SK-N-MC (cell line): ENCODE measurements at places on chromosomes 1 and 21.
A peak's percentile ranks its signal among the peaks of the same experiment; 100 is the strongest.

DNA sequence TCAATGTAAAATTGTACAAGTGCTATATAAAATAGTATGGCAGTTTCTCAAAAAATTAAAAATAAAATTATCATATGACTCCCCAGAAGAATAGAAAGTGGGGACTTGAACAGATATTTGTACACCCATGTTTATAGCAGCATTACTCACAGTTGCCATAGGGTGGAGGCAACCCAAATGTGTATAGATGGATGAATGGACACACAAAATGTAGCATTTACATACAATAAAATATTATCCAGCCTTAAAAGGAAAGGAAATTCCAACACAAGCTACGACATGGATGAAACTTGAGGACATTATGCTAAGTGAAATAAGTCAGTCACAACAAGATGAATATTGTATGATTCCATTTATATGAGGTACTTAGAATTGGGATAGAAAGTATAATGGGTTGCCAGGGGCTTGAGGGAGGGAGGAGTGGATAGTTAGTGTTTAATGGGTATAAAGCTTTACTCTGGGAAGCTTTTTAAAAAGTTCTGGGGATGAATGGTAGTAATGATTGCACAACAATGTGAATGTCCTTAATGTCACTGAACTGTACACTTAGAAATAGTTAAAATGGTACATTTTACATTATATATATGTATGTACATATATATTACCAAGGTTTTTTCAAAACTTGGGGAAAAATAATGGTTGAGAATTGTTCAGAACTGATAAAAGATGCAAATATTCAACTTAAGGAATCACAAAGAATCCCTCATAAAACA is 53.0 kb upstream of the ADORA3 start:
- no peak for DNase-seq

DNA sequence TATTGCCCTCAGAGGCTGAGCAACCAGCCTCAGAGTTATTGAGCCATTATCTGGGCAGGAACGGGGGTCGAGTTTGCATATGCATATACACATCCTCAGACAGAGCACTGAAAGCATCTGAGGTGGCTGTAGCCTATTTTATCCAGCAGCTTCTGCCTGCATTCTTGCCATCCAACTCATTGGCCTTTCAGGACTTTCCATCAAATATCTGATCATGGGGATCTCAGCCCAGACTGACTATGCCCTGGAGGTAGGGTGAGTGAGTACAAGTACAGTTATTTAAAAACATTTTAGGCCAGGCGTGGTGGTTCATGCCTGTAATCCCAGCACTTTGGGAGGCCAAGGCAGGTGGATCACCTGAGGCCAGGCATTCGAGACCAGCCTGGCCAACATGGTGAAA is 1.8 kb upstream of the MTF1 start:
- no peak for DNase-seq

DNA sequence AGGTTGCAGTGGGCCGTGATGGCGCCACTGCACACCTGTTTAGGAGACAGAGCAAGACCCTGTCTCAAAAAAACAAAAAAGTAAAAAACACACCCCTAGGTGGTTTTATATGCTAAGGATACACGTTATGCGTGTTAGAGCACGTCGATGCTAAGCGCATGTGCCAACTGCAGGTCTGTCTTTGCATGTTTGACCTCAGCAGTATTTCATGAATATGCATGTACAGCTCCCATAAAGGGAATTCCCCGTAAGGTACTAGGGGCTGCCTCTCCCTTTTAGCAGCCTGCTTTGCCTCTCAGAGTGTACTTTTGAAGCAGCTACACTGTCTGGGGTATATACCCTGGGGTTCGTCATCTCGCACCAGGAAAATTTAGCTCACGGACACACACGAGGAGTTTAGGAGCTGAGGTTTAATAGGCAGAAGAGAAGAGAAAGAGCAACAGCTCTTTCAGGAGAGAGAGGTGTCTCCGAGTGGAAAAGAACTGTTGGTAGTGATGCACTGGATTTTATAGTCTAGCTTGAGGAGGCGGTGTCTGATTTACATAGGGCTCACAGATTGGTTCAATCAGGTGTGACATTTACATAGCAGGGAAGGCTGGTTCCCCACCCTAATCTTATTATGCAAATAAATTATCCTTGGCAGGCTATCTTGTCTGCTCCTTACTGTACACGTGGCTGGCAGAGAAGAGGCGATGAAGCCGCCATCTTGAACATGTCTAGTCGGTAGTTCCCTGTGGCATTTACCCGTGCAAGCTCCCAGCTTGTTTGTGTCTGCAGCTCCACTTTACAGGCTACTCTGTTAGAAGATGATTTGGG is 4.2 kb upstream of the OTUD3 start:
- peak; percentile 70 for DNase-seq

DNA sequence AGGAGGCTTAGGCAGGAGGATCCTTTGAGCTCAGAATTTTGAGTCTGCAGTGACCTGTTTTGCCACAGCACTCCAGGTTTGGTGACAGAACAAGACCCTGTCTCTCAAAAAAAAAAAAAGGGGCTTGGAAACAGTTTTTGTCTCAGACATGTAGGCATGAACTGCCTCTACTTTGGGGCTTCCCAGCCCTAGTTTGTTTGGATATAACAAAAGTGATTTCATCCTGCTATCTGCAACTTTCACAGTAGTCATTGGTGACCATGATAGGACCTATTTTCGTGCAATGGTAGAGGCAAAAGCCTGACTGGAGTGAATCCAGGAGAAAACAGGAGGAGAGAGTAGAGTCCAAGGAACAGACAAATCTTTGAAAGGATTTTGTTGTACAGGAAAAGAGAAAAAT is 20.3 kb upstream of the EVI5 start:
- DNase-seq, result no peak

- DNase-seq, result no peak
These were observed 44.1 kb downstream of the ITSN1 start for GRCh38 chr21:33686386-33686785.

GRCh38 chr1:237204841-237205240 is 162.9 kb downstream of the RYR2 start:
- DNase-seq, result no peak

GRCh38 chr1:69167876-69168275 is 399.8 kb upstream of the LRRC7 start:
- DNase-seq, result no peak
